Activated naive CD4-positive, alpha-beta T cell (primary cell): ENCODE measurements at places on chromosomes 7 and 10.

- no peak for DNase-seq
Observed at GRCh38 chr7:68078157-68078710, 1081.6 kb downstream of the TYW1 start.

DNA sequence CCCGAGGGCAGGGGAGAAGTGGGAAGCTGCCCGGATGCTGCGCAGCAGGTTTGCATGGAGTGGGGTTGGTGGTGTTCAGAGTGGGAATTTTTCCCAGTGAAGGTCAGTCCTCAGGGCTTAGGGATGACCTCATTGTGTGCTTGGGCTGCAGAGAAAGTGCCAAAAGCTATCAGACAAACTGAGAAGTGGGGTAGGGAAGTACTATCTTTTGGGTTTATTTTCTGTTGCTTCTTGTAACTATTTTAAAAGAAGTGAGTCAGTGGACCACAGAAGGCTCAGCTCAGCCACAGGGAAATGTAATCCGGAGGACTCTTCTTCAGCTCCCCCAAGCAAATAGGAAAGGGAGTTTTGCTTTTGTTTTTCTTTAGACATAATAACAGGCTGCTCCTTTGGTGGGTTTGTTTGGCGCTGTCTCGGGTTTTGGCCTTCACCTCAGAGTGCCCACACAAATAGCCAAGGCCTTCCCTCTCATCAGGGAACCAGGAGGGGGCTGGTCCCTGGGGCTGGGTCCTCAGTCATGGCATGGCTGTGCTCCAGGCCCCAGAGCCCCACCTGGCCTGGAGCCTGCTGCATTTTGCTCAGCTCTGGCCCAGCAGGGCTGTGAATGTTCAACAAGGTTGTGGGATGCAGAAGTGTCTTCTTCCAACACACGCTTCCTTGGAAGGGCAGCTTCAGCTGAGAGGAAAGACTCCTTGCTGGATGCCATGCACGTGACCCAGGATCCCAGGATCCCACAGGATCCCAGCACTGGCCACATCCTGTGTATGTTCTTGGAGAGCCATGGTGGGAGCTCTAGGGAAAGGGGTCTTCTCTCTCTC, 5.4 kb upstream of the FAM170B start:
- DNase-seq: no peak

GRCh38 chr7:139111811-139112301, 2.3 kb upstream of the ZC3HAV1 start:
- no peak for DNase-seq

GRCh38 chr7:134318443-134318842, 1.7 kb upstream of the SLC35B4 start:
- DNase-seq: no peak

- no peak for DNase-seq
Observed at GRCh38 chr7:113652501-113652900, 266.3 kb downstream of the PPP1R3A start.
